Activated effector memory CD4-positive, alpha-beta T cell treated with anti-CD3 and anti-CD28 coated beads, Interleukin-2, amount 50 U/mL, for 16 hours (primary cell): ENCODE measurements at places on chromosomes 13 and 19.

GRCh38 chr13:47233734-47234133, 336.9 kb upstream of the HTR2A start:
- DNase-seq, result no peak

DNA sequence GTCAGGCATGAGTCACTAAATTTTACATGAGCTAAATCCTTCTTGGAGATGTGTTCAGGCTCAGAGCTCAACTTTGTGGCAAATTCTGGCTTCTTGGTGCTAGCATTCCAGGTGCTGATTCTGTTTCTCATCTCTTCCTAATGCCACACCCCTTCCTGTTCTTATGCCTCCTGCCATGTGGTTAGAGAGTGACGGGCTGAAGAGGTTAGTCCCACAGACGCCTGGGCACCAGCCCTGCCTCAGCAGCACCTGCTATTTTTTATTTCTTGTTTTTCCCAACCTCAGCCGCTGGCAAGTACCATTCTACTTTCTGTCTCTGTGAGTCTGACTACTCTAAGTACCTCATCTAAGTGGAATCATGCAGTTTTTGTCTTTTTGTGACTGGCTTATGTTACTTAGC, 329.5 kb downstream of the KCNRG start:
- DNase-seq, result no peak

GRCh38 chr13:110234532-110234931, 72.4 kb downstream of the COL4A1 start:
- no peak for DNase-seq

DNA sequence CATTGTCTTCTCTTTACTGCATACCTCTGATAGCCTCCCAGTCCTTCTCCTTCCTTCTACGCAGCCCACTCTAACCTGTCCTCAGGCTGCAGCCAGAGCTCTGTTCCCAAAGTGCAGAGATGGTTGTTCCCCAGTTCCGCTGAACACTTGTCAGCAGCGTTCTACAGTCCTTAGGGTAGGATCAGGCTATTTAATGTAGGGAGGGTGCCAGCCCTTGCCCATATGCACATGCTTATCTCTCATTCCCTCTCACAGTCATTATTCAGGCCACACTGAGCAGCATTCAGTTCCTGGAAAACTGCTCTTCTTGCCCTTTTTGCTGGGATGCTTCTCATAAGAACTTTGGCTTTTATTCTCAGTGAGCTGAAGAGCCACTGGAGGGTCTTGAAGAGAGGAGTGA, 180.7 kb downstream of the MTUS2 start:
- DNase-seq, result no peak

DNA sequence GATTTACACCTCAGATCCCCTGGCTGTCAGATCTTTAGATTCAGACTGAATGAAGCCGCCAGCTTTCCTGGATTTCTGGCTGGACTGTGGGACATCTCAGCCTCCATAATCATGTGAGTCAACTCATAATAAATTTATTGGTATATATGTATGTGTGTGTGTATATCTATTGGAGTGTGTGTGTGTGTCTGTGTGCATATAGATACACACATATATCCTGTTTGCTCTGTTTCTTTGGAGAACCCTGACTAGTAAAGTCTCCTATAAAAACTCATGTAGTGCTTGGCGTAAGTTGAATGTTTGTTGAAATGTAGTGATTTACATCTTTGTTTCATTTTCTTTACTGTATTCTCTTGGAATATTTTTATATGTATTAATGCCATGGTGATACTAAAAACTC, 499.5 kb upstream of the KLF12 start:
- DNase-seq, result no peak

GRCh38 chr19:47433121-47433520, 13.8 kb upstream of the MEIS3 start:
- no peak for DNase-seq

- no peak for DNase-seq
Measured at GRCh38 chr13:97367016-97367822, 66.8 kb upstream of the RAP2A start.

GRCh38 chr19:49528211-49528771, 488 bp downstream of the RCN3 start:
- no peak for DNase-seq

GRCh38 chr13:102548811-102549210, 48.0 kb upstream of the TPP2 start:
- no peak for DNase-seq

- no peak for DNase-seq
Measured at GRCh38 chr13:43742911-43743310, 43.9 kb downstream of the ENOX1 start.

DNA sequence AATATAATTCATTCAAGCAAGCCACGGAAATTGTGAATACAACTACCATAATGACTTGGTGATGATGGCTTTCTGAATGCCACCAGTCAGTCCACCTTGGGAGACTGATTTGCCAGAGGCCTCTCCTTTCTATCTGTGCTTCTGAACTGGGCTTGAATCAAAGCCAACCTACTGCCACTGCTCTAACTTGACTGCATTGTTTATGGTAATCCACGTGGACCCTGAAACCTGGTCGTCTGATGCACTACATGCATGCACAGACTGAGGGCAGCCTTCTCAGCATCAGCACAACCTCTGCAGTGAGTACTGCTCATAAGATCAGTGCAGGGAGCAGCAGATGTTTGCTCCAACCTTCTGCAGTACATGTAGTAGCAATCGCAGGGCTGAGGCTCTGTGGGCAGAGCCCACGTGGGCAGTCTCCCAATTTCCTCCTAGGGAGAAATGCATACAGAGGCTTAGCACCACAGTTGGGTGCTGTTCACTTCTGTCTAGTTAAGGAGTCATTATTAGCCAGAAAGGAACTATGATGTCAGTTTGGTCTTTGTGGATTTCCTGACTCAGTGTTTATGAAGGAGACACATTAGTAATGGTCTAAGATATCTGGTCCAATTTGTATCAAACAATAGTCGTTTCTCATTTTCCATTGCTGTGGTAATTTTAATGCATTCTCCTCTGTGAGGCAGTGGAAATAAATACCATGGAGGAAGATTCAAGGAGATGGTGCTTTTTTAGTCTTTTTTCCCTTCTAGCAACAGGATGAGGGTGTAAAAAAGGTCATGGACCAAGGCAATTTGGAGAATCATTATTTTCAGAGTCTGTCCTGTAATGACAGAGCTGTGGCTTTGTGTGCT, 82.5 kb downstream of the AKAP11 start:
- peak; percentile 81 for DNase-seq

GRCh38 chr19:53657778-53658177, 26.0 kb downstream of the DPRX start:
- no peak for DNase-seq
